ENCODE measurements at places on chromosomes 5 and 9.

DNA sequence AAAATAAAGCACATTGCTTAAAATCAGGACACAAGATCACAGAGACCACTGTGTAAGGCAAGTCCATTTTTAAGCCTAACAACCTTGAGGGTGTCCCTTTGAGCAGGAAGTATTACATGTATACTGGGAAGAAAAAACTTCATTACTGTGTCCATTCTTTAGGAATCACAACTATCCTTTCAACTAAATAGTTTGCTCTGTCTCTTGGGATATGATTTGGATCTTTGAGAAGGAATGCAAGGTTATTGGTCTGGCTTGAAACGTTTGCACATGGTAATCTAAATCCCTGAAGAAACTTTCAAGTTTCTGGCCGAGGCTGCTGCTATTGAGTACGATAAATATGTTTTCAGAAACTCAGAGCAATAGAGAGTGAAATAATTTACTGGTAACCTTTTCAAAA is 923.0 kb upstream of the SEMA6A start:
- DNase-seq, result no peak

GRCh38 chr5:124332273-124332672 is 414.2 kb downstream of the ZNF608 start:
- no peak for DNase-seq

GRCh38 chr5:29389993-29390392 is 1803.5 kb upstream of the CDH6 start:
- DNase-seq, result no peak

GRCh38 chr5:142873831-142874230 is 103.7 kb downstream of the ARHGAP26 start:
- DNase-seq, result no peak

DNA sequence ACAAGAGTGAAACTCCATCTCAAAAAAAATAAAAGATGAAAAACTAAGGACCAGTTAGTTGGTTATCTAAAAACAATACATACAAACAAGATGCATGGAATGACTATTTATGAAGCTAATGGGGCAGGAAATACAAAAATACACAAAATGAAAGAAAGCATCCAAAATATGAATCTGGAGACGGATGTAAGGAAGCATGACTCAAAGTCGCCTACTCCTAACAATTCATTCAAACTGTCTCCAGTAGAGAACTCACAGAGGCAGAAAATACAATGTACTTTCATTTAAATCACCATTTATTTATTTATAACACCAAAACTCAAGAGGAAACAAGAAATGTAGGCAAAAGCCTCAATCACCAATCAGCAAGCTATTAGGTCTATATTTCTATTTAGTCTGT is 68.4 kb downstream of the SCAI start:
- no peak for DNase-seq
